Cerebellum (tissue), 4 donors: ENCODE measurements at places on chromosomes 2 and 18. TPM values are rescaled to one million over a fixed set of nuclear protein-coding genes. Genes with fewer than 3 reads are reported as not detected.

The STON1 gene
- 11.4 TPM for total RNA-seq

The GREB1 gene
- total RNA-seq = 34.0 TPM

The TTC31 gene
- total RNA-seq = 12.2 TPM

The SGO2 gene
- 13.9 TPM for total RNA-seq

The SERPINB12 gene
- total RNA-seq = not detected

The SP140 gene
- total RNA-seq = 1.6 TPM

- no peak for DNase-seq
These were observed 82.3 kb downstream of the NDUFA10 start for GRCh38 chr2:239942871-239943311.

DNA sequence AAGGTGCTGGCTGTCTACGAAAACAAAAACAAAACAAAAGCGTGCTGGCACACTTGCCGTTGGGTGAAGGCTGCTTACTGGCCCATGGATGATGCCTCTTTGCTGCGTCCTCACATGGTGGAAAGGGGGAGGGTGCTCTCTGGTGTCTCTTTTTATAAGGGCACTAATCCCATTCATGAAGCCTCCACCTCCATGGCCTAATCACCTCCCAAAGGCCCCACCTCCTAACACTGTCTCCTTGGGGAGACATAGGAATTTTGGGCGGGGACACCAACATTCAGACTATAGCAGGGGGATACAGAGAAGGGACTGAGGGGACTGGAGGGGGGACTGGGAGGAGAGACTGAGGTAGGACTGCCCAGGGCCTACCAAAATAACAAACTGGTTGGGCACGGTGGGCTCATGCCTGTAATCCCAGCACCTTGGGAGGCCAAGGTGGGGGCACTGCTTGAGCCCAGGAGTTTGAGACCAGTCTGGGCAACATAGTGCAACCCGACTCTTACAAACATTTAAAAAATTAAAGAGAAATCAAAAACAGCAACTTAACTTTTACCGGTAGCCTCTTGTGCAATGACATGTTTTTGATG lies 14.5 kb downstream of the PTMA start:
- no peak for DNase-seq

- no peak for DNase-seq
These were observed 34.7 kb downstream of the PTPN18 start for GRCh38 chr2:130390460-130391057.

GRCh38 chr18:50866765-50867164 lies 12.2 kb upstream of the ME2 start:
- DNase-seq = peak; percentile 28

DNA sequence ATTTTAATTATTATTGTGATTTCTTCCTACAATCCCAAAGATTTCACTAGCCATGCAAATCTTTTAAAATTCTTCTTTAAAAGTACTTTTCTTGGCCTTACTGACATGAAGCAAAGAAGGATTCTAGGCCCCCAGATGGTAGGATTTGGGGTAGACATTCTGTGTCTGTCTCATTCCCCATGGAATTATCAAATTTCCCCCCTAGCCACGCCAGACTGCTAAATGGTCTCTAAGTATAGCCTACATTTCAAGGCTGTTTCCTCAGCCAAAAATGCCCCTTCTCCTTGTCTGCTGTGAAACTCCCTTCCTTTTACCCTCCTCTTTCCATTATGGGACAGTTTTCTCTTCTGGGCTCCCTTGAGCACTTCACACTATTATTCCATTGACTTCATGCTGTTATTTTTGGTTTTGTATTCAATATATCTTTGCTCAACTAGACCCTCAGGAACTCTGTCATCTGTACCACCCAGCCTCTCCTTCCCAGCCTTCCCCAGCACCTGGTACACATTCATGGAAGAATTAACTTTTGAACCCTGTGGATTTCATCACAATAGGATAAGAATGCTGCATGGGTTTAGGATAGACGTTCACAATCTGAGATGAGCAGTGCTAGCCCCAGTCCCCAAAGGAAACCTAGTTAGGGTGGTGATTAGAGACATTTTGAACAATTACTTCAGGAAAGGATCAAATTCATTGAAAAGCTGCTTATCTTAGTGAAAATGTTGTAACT lies 21.5 kb upstream of the CYP1B1 start:
- no peak for DNase-seq

DNA sequence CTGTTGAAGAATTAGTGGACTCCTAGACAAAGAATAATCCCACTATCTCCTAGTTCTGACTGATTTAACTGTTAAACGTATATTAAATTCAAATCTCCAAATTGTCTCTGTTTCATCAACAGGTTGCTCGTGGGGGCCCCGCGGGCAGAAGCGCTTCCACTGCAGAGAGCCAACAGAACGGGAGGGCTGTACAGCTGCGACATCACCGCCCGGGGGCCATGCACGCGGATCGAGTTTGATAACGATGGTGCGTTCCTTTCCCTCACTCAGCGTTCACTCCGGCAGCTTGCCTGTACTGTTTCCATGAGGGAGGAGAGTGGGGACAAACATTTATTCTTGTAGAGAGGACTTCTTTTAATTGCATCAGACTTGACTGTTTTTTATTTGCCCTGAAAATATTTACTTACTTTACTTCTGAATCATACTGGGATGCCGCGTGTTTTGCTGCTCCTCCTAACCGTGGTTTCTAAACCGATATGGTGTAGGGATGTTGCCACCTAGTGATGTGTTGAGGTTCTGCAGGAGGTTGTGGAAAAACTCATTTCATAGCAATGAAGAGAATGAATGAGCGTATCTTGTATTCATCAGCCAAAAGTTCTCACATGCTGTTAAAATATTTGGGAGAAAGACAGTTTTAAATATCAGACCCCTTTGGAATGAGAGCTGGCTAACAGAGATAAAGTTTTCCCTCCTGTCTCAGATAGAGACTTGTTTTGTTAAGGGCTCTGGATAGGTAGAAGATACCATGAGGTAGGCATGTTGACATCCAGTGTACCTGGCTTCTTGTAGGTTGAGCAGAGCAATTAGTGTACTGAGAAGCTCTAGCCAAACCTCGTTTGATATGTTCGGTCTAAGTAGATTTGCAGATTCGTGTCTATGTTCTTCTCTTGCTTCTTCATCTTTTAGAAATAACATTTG lies 38.3 kb downstream of the ITGA6 start:
- DNase-seq = peak; percentile 67

DNA sequence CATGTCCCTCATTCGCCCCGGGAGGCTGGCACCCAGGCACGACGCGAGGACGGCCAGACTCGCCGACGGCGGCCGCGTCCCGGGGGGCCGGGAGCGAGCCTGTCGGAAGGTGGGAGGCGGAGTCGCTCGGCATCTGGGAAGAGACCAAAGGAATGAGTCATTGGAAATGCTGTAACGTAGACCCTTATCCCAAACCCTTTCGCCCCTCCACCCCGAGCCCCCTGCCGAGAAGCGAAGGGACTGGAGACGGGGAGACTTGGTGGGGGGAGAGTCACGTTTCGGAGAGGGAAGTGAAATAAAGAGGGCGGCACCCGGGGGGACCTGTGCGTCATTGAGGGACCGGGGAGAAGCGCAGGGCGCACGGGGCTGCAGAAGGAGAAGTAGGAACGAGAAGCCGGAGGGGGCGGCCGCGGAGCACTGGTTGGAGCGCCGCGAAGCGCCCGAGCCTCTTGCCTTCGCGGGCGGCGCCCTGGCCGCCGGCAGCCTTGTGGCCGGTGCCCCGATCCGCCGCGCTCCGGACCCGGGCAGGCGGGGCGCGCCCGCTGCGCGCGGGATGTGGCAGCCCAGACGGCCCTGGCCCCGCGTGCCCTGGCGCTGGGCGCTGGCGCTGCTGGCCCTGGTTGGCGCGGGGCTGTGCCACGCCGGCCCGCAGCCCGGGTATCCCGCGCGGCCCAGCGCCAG lies at the start of gene EMILIN2:
TSS of gene EMILIN2 (plus strand) at position 371 of the 681 bp plus-strand sequence. CDS start at position 554, 183 bp downstream.
- DNase-seq = no peak

DNA sequence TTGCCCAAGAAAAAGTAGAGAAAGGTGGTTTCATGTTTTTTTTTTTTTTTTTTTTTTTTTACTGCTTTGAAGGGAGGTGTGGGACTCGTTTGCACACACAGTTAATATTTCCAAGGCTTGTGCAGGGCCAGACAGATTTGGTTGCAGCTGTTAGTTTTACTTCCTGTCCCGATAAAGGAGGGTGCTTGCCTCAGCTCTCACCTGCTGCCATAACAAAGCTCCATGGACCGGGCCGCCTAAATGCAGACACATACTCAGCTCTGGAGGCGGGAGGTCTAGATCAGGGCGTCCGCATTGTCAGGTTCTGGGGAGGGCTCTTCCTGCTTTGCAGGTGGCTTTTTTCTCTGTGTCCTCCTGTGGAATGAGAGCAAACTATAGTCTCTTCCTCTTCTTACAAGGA lies 69.9 kb downstream of the ODC1 start:
- no peak for DNase-seq

- no peak for DNase-seq
These were observed 79.2 kb upstream of the EPC2 start for GRCh38 chr2:148565272-148565894.

DNA sequence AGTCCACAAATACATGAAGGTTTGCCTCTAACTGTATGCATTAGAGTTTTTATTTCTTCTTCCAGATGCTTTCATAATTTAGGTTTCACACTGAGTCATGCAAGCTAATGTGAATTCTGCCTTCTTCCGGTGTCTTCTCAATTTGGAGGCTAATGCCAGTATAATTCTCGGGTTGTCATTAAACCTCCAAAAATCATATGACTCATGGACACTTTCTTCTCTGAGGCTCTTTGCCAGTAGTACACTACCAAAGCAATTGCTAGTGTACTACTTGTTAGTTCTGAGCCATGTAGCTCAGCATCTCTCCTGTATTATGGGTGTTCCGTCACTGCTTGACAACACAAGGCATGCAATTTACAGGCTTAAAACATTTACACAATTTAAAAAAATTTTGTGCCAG lies 137.1 kb downstream of the VWC2L start:
- no peak for DNase-seq

GRCh38 chr18:22066083-22066485 lies 103.3 kb upstream of the GATA6 start:
- DNase-seq = no peak

DNA sequence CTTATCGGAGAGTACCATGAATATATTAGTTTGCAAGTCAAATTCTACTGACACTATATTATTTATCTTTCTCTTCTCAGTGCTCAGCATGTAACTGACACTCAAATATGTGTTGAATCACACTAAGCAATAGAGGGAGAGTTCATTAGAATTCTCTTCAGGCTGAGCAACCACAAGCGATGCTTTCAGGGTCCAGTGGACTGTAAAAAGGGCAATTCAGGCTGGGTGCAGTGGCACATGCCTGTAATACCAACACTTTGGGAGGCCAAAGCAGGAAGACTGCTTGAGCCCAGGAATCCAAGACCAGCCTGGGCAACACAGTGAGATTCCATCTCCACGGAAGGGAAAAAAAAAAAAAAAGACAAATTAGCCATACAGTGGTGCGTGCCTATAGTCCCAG lies 16.3 kb downstream of the PDE6D start:
- no peak for DNase-seq
